Posterior cingulate gyrus (tissue), 11 donors: ENCODE measurements at places on chromosomes 6 and 20.

DNA sequence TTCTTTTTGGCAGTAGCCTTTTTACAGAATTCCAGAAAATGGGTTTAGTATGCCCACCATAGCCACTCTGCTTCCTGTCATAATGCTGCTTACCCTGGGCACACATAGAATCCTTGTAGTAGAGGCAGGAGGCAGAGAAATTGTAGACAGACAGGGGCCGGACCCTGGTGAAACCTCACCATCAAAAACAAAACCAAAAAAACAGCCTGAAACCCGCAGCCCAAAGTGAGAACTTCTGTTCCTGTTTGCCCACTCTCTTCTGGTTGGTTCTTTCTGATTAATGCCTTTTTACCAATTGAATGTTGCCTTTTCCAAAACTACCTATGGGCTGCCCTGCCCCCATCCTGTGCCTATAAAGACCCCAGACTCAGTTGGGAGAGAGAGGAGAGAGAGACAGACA is 188.2 kb downstream of the CDKAL1 start:
- DNase-seq = no peak

DNA sequence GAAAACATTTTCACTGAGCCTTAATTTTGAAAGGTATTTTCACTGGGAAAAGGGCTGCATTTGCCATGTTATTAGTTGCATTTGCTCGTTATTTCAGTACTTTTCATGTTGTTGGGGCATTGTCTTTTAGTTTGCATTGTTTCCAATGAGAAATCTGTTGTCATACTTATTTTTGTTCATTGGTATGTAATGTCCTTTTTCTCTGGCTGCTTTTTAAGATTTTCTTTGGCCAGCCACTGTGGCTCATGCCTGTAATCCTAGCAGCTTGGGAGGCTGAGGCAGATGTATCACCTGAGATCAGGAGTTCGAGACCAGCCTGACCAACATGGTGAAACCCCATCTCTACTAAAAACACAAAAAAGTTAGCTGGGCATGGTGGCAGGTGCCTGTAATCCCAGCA is 379.9 kb downstream of the SAMD5 start:
- no peak for DNase-seq

DNA sequence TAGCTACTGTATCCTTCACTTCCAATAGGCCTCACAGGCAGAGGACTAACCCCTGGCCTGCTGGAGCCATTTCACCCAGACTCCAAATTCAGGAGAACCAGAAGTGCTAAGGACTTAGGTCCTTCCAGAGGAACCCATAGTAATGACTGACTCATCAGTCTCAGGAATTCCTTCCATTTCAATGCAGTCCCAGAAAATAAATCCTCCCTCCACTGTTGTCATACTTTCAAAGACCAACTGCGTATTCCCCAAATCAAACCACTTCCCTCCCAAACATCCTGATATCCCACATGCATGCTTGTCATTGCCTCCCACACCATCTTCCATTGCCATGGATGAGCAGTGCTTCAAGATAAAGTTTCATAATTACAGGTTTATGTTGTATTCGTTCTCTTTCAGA is 31.8 kb upstream of the NT5E start:
- no peak for DNase-seq

GRCh38 chr6:35857853-35858252 is 52.7 kb downstream of the LHFPL5 start:
- DNase-seq = no peak

- no peak for DNase-seq
Observed at GRCh38 chr6:156662025-156662445, 115.1 kb upstream of the ARID1B start.

- no peak for DNase-seq
Observed at GRCh38 chr6:133203344-133203697, 37.8 kb upstream of the EYA4 start.

DNA sequence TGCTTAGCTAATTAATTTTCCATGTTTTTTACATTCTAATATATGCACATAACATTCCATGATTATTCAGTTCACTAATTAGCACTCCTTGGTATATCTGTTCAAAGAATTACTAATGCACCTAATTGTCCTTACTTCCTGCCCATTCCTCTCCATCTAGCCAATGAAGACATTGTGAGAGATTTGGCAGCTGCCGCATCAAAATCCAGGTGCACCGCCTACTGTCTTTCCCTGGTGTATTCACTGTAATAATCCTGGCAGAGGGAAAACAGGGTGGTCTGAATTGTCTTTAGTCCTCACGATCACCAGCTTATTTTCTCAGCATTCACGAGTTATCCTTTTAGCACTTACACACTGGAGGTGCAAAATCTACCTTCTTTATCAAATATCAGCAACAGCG is 61.0 kb upstream of the SCGN start:
- no peak for DNase-seq

DNA sequence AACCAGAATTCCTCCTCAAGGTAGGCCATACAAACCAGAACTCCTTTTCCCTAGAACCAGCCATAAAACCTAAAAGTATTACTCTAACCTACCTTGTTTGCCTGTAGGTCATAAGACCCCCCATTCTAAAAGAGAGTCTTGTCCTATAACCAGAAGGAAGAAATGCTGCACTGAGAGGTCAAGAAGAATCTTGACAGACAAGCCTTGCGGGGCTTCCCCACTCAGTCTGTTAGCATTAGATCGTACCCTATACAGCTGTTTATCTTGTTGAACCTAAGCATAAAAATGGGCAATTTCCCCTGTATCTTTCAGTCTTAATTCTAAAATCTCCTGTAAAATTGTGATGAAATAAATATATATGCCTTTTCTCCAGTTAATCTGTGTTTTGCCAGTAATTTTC is 52.3 kb upstream of the HFE start:
- DNase-seq = no peak

GRCh38 chr6:7087066-7087465 is 20.7 kb upstream of the RREB1 start:
- DNase-seq = no peak

GRCh38 chr6:157368359-157369049 is 12.5 kb upstream of the ZDHHC14 start:
- no peak for DNase-seq

GRCh38 chr6:33323623-33323948 is 6.0 kb upstream of the ZBTB22 start:
- DNase-seq = no peak

GRCh38 chr6:158531970-158532369 is 27.9 kb upstream of the TMEM181 start:
- no peak for DNase-seq

DNA sequence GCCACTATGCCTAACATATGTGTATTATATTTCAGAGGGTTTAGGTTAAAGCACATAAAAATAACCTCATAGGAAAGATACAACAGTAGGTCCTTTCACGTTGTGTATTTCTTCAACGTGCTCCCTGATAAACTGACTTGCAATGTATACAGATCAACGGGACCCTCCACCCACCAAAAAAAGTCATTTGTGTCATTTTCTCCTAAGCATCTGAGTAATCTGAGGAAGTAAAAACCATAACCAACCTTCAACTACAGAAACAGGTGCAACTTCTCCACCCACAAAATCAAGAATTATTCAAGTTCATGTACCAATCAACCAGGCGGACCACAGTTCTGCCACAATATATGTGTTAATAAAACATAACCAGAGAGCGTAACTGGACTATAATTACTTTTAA is 54.9 kb upstream of the NHSL1 start:
- DNase-seq = no peak

DNA sequence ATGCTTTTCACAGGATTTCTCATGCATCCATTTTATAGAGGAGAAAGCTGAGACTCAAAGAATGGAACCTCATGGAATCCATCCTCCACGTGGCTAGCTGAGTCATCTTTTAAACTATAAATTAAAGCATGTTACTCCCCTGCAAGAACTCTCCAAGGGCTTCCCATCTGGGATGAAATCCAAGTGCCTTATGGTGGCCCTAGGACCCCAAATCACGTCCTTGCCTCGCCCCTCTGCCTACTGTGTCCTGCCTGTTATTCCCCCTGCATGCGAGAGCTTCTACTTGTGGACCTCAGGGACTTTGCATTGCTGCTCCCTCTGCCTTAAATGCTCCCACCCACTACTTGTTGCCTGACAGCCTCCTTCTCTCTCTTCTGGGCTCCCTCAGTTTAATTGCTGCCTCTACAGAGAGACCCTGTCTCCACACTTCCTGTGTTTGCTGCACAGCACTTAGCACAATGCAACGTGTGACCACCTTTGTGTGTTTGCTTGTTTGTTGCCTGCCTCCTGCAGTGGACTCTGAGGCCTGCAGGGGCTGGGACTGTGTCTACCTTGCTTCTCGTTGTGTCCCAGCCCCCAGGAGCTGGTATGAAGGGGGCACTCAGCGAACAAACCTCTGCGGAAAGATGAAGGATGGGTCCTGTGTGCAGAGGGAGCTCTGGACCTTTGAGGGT is 39.4 kb downstream of the TOX2 start:
- no peak for DNase-seq

DNA sequence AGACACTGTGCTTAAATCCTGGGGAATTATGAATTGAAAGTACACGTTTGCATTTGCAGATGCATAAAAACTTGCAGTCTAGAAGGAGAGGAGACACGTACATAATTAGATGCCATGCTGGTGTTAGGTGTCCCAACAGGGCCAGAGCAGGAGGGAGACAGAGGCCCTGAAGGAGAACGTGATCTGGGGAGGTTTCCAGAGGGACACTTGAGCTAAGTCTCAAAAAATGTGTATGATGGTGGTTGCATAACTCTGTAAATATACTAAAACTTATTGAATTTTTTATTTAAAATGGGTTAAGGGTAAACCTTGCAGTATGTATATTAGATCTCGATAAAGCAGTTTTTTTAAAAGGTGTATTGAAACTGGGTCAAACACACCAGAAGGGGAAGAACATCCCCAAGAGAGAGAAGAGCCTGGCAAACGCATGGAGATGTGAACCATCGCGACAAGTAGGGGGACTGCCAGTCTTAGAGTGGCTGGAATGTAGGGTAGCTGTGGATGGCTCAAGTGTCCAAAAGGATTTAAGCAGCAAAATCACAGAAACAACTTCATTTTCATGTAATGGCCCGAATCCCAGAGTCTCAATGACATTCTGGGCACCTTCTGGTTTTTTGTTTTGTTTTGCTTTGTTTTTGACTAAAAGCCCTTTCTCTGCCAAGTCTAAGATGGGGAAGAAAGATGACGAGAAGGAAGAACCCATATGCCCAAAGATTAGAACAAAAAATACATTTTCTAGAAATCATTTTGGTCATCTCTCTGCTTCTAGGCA is 15.3 kb downstream of the TRAF3IP2 start:
- no peak for DNase-seq
